Fibroblast of villous mesenchyme (primary cell): ENCODE measurements at places on chromosomes 11 and 22.

DNA sequence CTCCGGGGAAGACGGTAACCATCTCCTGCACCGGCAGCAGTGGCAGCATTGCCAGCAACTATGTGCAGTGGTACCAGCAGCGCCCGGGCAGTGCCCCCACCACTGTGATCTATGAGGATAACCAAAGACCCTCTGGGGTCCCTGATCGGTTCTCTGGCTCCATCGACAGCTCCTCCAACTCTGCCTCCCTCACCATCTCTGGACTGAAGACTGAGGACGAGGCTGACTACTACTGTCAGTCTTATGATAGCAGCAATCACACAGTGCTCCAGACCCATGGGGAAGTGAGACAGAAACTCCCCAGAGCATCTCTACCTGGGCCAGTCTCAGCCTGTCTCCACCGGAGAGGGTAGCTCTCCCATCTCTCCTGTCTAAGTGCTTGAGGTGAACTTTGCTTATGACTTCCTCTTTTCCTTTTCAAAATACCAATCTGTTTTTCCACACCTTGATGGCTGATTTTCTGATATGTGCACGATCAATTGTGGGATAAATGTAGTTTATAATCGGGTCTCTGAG lies 48.5 kb upstream of the VPREB1 start:
- no peak for DNase-seq

- no peak for DNase-seq
Observed at GRCh38 chr22:42368379-42369249, 63.6 kb downstream of the NFAM1 start.

GRCh38 chr11:110147962-110148709 lies 54.9 kb downstream of the ZC3H12C start:
- DNase-seq, result peak; percentile 88

GRCh38 chr11:882596-882995 lies 28.0 kb downstream of the CHID1 start:
- no peak for DNase-seq

DNA sequence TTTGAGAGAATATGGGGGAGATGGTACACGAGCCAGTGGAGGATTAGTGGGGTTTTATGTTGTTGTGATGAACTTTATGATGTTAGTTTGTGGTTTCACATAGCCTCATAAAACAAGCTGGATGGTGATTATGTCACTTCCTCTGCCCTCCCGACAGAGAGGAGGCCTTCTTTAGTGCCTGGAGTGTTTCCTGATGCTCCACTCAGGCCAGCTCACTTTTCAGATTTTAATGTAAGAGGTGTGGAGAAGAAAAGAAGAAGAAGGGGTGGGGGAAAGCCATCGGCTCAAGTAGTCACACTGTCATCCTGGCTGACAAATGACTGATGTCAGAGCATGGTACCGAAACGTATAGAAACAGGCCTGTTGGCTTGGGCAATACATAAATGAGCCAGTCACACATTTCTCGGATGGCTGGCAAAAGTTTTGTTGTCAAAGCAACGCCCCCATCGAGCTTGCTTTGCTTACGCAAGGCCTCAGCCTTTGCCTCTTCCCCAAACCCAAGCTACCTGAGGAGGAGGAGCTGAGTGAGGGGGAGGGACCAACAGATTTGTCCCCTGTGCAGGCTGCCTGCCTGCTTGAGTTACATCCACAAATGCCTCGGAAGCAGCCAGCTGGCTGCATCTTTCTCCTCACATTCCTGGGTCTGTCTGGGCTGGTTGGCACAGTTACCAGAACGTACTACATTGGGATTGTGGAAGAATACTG lies at the start of gene HEPHL1:
HEPHL1 (plus strand) TSS at position 578 of the 705 bp plus-strand sequence; CDS start at position 593, 15 bp downstream.
- peak; percentile 87 for DNase-seq

DNA sequence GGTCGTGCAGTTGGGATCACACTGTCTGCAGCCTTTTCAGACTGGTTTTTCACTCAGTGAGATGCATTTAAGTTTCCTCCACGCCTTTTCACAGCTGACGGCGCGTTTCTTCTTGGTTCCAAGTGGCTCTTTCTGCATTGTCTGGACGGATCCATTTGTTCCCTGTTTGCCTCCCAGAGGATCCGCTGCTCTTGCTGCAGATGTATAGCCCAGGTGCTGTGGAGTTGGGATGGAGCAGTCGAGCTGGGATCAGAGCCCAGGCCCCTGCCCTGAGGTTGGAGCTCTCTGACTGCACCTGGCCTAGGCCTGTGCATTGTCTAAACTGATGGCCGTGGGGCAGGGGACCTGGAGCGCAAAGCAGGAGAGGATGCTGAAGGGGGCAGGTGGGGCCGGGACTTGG lies 51.6 kb downstream of the PARVB start:
- DNase-seq, result no peak

- no peak for DNase-seq
Observed at GRCh38 chr22:42296381-42296853, 26.0 kb upstream of the TCF20 start.

GRCh38 chr11:1219446-1219833 lies 3.4 kb upstream of the MUC5B start:
- DNase-seq, result no peak

DNA sequence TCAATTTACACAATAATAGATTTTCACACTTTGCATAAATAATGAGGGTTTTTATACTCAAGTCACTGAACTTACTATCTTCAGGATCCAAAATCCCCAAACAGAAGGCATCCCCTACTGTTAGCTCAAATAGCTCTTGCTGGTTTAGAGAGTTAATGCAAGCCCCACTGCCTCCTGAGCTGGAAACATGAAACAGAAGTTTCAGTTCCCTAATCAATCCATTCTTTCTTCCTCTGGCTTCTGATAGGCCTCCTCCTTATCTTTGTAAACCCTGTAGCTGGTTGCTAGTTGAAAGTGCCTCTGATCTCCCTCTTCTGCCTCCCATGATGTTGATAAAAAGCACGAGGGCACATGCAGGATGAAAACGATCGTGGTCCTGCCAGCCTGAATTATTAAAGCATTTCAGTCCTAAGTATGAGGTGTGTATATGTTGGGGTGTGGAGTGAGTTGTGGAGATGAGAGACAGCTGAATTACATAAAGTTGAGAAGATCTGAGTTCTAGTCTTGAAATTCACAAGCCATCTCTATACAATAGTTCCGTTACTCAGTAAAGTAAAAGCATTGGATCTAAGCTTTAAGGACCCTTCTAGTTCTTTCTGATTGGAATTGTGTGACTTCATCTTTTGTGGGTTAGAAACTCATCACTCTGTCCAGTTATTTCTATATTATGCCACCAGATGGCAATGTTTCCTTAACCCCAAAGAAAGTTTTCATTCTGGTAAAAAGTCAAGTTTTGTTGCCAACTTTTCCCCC lies 35.0 kb upstream of the EHF start:
- peak; percentile 69 for DNase-seq

- DNase-seq, result peak; percentile 61
Observed at GRCh38 chr11:104073950-104074705, 37.7 kb downstream of the DDI1 start.

- DNase-seq, result no peak
Observed at GRCh38 chr11:5922749-5923426, 19.2 kb upstream of the OR56A3 start.

DNA sequence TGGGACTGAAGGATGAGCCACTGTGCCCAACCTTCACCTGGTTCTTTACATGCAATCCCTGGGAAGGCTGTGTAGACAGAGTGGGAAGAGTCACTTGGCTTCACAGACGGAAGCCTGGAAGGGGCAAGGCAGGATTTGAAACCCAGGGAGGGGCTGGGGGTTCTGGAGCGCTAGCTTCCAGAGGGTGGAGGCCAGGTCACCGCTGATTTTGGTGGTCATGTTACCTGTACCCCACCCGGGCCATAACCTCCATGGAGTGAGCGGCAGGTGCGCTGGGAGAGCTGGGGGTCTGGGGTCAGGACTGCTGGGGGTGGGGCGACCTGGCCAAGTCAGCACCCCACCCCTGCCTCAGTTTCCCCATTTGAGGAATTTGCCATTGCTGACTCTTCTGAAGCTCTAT lies 38.3 kb downstream of the PDGFB start:
- no peak for DNase-seq

- DNase-seq, result peak; percentile 42
Observed at GRCh38 chr11:83162377-83162776, 5.4 kb downstream of the PCF11 start.

GRCh38 chr11:104467404-104467803 lies 303.5 kb upstream of the PDGFD start:
- DNase-seq, result no peak

- DNase-seq, result no peak
Observed at GRCh38 chr22:17007852-17008731, at the start of gene GAB4. Gene GAB4, minus strand, starts transcription at chr22:17008222. Its CDS starts 108 bp downstream, at chr22:17008114.

- DNase-seq, result no peak
Observed at GRCh38 chr22:37175414-37176281, 12.4 kb downstream of the C1QTNF6 start.

- no peak for DNase-seq
Observed at GRCh38 chr22:49958366-49958921, 2.1 kb upstream of the PIM3 start.
